Stimulated activated CD8-positive, alpha-beta memory T cell treated with anti-CD3 and anti-CD28 coated beads, Interleukin-12 subunit alpha, Interleukin-12 subunit beta, amount 100 ng/mL, for 4 hours (primary cell): ENCODE measurements at places on chromosomes 7 and 10.

DNA sequence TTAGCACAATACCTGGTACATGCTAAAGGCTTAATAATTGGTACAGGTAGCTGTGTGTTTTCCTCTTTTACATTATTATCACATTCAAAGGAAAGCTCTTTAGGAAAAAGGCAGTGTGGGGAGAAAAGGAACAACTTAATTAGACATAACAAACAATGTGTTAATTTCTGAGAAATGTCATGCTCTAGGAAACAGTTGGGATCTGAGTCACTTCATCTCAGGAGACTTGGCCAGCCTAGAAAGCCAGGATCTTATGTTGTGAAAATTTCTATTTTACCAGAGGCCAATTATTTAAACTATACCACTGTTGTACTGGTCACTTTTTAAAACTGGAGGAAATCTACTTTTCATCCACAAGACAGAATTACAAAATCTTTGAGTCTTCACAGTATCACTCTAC lies 39.6 kb downstream of the ARMH3 start:
- no peak for DNase-seq

DNA sequence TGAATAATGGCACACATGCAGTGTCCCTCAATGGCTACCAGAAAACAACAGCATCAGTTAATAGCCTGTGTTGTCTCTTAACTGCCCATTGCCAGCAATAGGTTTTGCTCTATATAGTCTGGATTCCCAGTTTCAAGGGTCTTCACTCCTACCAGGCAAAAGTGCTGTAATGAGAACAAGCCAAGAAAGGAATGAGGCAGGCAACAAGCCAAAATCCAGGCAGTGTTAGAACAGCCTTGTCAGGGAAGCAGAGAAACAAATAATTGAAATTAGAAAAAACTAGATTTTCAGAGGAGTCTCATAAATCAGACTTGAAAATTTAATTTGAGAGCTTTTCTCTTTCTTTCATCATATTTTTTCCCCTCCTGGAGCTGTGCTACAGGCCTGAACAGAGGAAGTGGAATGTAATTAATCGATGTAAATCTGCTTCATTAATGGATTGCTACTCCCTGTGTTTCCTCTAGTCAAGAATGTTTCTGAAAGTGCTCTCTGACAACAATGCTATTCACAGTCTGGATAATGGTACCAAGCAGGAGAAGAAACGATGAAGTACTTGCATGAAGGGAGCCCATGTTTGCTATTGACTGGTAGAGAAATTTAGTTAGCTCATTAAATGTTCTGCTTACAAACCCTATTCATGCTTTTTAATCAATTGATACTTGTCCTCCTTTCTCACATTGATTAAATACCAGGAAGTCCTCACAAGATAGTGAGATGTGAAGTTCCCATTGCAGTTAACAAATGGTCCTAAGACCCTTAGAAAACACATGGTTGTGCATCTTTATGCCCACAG lies 202.0 kb upstream of the LRRTM3 start:
- DNase-seq = no peak

DNA sequence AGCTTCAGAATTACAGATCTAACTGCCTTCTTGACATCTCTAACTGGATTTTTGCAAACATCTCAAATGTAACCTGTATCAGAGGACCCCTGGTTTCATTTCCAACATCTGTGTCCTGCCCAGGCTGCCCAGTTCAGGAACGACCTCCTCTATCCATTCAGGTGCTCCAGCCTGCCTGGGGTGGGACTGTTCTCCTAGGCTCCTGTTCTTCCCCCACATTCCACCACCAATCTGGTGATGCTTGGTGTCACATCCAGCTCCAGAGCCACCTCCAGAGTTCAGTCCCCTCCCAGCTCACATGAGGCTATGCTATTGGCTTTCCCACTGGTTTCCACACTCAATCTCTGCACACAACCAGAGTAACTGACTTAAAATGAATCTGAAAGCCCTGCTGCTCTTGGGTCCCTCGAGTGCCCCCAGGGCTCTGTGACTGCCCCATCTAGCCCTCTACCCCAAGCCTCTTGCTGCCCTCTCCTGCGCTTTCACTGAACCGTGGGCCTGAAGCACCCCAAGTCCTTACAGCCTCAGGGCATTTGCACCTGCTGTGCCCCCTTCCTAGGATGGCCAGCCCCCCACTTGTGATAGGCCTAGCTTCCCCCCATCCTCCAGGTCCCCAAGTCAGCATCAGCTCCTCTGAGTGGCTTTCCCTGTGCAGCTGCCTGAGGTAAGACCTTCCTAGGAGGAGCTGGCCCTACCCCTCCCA lies 46.1 kb downstream of the PPIF start:
- no peak for DNase-seq

GRCh38 chr7:33550363-33550762 lies 355.0 kb upstream of the BMPER start:
- DNase-seq = no peak
